NCI-H524 (cell line): ENCODE measurements at places on chromosomes 7 and 10.

DNA sequence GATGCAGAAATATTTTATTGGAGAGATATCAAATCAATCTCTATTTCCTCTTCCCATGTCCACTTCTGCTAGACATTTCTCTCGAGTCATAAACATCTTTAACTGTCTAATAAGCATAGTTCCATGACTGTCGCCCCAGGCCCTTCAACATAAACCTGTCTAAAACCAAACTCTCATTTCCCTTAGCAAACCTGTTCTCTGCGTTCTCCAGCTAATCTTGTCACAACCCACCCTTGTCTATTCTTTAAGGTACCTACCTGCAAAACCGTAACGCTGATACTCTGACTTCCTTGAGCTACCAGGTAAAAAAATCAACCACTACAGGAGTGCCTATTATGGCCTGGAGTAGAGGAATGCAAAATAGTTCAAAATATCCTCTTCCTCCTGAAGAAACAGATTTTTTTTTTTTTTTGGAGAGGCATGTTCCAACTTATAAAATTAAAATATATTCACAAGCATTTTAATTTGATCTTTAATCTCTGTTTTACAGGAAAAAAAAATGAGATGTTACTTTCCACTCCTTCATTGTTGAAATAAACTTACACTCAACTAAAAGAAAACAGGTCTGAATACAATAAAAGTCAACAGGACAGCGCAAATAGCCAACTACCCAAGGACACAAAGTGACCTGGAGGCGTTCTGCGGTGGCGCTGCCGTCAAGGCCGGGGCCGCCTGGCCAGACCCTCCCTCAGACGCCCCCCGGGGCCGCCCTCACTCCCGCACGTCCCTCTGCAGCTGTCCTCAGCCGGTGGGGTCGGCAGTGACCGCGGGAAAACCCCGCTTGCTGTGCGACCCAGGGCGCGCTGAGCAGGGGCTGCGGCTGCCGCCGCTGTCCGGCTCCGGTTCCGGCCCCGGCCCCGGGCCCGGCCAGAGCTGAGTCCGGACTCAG is 765 bp downstream of the SLC25A40 start:
- DNase-seq, result no peak

DNA sequence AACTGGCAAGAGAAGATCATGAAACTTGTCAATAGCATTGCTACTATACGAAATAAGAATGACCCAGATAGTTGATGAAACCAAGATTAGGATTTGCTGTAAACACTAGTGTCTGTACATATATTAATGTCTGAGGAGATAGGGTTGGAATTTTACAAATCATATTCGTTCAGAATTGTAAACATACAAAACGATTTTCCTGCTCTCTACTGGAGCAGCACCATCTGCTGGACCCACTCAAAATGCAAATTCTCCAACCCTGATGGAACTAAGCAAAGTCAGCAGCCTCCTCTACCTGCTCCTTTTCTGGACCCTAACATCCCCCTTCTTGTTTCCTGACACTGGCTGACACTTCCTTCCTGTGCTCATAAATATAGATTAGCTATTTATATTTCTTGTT is 29.4 kb upstream of the SGMS1 start:
- DNase-seq, result peak; percentile 19

DNA sequence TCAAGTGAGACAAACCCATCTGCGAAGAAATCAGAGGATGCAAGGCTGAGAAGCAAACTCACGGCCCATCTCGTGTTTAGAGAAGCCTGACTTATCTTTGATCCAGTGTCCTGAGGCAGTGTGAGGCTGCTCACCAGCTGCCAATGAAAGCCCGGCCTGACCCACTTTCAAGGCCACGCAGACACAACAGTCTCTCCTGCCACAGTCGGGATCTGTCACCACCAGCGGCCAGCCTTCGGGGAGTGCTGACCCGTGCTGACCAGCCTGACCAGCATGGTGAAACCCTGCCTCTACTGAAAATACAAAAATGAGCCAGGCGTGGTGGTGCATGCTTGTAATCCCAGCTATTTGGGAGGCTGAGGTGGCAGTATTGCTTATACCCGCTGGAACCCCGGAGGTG is 7.4 kb upstream of the DNAJB6 start:
- no peak for DNase-seq

GRCh38 chr7:55155351-55156117 is 136.7 kb downstream of the EGFR start:
- DNase-seq, result no peak

GRCh38 chr7:158051776-158052175 is 535.8 kb downstream of the PTPRN2 start:
- no peak for DNase-seq

DNA sequence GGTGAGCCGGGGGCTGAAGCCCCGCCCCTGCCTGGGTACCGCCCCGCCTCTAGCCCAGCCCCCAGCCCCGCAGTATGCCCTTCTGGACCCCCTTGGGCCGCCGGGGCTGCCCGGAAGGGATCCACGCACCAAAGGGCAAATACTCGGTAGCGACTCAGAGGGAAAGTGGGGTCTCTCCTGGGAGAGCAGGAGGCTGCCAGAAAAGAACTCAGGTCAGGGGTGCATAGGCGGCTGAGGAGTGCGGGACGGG is 796 bp downstream of the FBXL15 start:
- DNase-seq, result no peak

GRCh38 chr10:77180794-77181193 is 456.8 kb downstream of the KCNMA1 start:
- no peak for DNase-seq

DNA sequence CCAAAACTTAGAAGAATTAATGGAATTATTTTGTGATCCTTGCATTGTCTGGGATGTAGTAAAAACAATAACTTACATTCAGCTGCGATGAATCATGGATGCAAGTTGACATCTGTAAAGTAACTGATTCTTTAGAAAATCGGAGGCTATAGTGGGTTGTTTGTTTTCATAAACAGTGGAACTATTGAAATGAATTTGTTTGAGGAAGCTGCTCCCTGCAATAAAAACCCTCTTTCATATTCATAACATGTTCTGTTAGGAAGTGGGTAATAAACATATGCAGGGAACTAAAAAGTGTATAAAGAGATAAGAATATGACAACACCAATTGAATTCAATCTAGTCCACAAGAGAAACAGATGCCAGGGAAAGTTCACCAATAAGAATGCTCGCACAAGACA is 53.6 kb downstream of the AGMO start:
- DNase-seq, result no peak

DNA sequence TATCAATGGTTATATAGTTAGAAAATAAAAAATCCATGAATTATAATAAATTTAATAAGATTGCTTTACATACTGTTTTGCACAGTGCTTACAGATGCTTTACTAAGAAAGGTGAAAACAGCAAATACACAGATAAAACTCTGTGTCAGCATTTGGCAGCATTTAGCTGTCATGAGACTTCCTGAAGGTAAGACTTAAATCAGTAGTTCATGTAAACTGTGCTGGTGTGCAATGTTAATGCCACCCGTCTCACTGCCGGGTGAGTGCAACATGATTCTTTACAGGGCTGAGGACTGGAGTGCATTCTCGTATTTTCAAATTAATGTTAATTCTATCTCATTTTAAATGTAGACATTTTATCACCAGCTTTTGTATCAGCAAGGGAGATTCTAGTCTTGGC is 326.2 kb upstream of the POT1 start:
- DNase-seq, result no peak

DNA sequence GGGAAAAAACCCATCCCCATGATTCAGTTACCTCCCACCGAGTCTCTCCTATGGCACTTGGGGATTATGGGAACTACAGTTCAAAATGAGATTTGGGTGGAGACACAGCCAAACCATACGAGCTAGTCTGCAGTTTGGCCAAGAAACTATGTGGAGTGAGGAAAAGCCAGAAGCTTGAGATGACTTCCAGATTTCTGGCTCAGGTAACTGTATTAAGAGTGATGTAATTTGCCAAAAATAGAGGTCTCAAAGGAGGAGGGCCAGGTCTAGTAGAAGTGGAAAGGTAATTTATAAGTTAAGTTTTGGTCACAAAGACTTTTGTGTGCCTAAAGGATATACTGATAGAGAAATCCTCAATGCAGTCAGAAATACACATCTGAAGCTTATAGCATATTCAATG is 279.7 kb upstream of the MGMT start:
- DNase-seq, result no peak

GRCh38 chr7:80871228-80871627 is 47.6 kb downstream of the SEMA3C start:
- DNase-seq, result no peak

GRCh38 chr10:3579845-3580244 is 205.2 kb downstream of the KLF6 start:
- no peak for DNase-seq

DNA sequence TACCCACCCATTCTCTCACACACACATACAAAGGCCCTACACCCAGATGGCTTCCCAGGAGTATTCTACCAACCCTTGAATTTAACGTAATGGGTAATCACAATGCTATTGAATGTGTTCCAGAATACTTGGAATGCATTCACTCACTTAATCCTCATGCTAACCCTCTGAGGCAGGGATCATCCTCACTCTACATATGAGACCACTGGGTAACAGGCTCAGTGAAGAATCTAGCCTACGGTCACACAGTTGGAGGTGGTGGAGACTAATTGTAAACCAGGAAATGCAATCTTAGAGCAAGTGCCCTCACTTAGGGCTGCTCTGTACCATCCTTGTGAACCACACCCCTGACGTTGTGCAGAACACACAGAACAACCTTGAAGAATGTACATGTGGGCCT is 87.5 kb downstream of the PPP1R3C start:
- no peak for DNase-seq

DNA sequence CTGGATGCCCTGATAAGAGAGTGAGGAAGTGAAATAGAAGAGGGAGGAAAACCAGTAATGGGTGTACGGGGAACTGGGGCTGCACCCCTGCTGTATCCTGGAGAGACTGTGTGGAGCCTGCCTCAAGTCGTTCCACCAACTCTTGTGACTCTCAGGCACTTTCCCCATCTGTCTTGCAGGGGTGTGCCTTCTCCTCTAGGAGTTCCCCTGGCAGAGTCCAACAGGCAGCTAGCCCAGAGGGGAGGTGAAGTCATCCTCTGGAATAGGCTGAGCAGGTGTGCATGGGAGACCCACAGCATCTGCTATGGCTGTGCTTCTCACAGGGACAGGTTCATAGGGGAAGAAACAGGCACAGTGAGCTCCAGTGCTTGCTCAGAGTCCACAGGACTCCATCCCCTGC is 46.8 kb downstream of the WIPF3 start:
- DNase-seq, result no peak

- peak; percentile 41 for DNase-seq
Measured at GRCh38 chr10:110226543-110226925, 19.1 kb downstream of the MXI1 start.

DNA sequence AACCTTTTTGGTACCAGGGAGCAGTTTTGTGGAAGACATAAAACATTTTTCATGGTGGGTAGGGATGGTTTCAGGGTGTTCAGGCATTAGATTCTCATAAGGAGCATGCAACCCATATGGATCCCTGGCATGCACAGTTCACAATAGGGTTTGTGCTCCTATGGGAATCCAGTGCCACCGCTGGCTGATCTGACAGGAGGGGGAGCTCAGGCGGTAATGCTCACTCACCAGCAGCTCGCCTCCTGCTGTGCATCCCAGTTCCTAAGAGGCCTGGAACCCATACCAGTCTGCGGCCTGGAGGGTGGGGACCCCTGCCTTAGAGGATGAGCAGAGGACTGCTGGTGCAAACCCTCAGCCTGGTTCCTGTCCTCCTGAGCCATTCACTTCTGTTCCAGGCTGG is 561.7 kb downstream of the SDK1 start:
- no peak for DNase-seq

DNA sequence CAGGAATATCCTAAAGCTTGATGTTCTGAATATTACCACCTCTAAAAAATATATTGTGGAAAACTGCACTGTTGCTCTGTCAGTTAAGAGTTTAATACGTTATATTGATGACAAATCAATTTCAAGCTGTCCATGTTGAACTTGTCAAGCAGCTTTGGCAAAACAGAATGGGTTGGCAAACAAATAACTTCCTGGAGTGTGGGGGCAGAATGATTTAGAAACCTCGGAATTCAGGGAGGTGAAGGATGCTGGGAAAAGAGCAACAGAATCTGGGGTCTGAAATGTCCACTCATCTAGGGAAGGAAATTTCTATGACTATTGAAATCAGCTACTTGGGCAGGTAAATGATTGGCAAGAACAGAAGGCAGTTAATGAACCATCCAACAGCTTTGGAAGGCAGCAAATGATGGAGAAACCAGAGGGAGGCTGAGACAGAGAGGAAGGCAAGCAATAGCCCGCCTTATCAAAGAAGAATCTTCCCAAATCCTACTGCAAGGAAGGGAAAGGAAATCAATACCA is 95.1 kb upstream of the PALS2 start:
- DNase-seq, result no peak

DNA sequence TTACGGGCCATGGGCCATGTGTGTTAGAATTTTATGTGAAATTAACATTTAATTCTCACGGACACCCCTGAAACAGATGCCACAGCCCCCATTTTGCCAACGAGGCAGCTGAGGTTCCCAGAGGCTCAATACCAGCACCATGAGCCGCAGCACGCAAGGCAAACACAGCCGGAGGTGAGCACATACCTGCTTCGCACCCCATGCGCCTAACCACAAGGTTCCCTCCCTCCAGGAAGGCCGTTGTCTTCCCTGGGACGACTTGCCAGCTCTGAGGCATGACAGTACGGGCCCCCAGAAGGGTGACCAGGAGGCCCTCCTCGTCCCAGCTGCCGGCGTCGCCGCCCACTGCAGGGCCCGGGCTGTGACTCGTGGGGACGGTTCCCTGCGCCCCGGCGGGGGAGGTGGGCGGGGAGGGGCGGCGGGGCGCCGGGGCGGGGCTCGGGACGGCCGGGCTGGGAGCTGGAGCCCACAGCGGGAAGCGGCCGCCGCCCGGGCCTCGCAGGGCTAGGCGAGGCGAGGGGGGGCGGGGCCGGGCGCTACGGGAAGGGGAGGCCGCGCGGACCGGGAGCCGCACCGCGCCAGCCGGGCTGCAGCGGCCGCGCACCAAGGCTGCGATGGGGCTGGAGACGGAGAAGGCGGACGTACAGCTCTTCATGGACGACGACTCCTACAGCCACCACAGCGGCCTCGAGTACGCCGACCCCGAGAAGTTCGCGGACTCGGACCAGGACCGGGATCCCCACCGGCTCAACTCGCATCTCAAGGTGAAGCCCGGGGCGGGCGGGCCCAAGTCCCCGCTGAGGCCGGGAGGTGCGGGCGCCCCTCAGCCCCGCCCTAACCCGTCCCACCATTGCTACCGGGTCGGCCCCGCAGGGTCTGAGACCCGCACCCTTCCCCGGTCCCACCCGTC is at the start of gene CAV2:
Gene CAV2 (plus strand): TSS at position 571 of the 910 bp plus-strand sequence. CDS start 44 bp downstream, at position 615.
- no peak for DNase-seq
